M059J (cell line): ENCODE measurements at places on chromosomes 16 and 17. TPM values are rescaled to one million over a fixed set of nuclear protein-coding genes. Genes with fewer than 3 reads are reported as not detected.

RAB37 gene
- not detected in 2 replicates for total RNA-seq

GRCh38 chr17:4516735-4517134, 18.1 kb downstream of the SPNS2 start:
- DNase-seq: no peak

- no peak for DNase-seq
Observed at GRCh38 chr17:53662608-53663007, 160.1 kb upstream of the KIF2B start.

- DNase-seq: no peak
Observed at GRCh38 chr16:54405478-54405877, 118.9 kb upstream of the IRX3 start.

DNA sequence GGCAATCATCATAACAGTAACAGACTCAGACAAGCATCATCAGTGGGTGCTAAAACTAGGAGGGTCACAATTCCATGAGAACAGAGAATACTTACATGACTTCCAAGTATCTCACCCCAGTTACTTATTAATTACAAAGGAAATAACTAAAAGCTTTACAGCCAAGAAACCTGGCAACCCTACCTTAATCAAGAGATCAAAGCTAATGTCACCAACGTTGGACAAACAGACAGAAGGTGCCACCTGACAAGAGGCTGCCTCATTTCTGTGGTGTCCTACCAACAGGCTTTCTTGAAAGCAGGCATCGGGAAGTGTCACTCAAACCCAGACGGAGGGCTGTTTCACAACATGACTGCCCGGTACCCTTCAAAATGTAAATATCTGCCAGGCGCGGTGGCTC, 84.6 kb downstream of the RMI2 start:
- no peak for DNase-seq
